ENCODE measurements at places on chromosomes 3 and 15.

- DNase-seq: no peak
Measured at GRCh38 chr3:33681667-33682066, 36.4 kb downstream of the CLASP2 start.

- no peak for DNase-seq
Measured at GRCh38 chr15:82963471-82964341, 11.2 kb upstream of the HOMER2 start.

- no peak for DNase-seq
Measured at GRCh38 chr3:141021261-141021660, 29.9 kb upstream of the SPSB4 start.

DNA sequence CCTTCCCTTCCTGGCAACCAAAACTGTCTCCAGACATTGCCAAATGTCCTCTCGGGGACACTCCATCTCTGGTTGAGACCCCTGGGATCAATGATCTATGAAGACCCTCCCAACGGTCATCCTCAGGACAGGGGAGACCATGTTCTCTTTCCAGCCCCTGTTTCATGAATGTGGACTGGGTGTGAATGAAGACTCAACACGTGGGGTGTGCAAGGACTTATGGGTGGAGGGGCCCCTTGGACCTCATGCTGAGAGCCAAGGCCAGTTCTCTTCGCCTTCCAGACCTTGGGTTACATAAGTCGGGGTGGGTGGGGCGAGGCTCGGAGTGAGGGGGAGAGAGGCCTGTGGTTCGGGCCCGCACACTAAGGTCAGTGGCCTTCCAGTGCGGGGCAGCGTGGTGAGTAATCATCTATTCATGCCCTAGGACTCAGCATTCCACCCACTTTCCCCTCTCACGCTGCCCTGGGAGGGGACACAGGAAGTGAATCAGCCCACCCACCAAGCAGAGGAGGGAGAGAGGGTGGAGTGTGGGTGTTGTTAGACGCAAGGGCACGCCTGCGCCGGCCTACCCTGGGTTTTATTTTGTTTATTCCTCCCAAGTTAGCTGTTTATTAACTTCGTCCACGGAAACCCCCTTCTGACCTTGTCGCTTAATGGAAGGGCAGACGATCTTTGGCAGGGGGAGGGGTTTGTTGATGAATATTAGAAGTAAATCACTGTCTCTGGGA lies 6.7 kb downstream of the PAQR5 start:
- DNase-seq: no peak

DNA sequence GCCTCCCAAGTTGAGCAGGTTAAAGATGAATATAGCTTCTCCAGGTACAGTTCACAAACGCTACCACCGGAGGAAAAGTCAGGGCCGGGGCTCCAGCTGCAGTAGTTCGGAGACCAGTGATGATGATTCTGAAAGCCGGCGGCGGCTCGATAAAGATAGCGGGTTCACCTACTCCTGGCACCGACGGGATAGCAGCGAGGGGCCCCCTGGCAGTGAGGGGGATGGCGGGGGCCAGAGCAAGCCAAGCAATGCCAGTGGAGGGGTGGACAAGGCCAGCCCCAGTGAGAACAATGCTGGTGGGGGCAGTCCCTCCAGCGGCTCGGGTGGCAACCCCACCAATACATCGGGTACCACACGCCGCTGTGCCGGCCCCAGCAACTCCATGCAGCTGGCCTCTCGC lies 61.4 kb downstream of the SNRK start:
- no peak for DNase-seq

DNA sequence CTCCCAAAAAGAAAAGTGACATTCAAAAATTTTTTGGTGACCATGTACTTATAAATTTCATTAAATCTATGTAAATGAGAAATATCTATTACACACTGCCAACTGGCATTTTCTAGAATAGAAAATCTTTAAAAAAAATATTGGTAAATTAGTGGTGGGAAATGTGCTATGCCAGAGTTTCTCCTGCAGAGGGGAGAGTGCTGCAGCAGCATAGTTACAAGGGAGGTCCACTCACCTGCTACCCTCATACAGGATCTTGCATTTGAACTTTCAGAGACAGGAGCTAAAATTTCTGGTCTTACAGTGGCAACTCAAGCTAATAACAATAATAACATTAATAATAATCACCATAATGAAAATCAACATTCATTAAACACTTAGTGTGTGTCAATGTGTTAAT lies 459.6 kb downstream of the NSUN3 start:
- no peak for DNase-seq

- no peak for DNase-seq
Measured at GRCh38 chr15:61712129-61712759, 348.0 kb downstream of the VPS13C start.

- DNase-seq: no peak
Measured at GRCh38 chr15:33675246-33675645, 293.1 kb upstream of the CHRM5 start.

GRCh38 chr15:85639752-85640381 lies 154.9 kb downstream of the KLHL25 start:
- DNase-seq: no peak

- no peak for DNase-seq
Measured at GRCh38 chr3:42557854-42558253, 23.9 kb downstream of the SEC22C start.

DNA sequence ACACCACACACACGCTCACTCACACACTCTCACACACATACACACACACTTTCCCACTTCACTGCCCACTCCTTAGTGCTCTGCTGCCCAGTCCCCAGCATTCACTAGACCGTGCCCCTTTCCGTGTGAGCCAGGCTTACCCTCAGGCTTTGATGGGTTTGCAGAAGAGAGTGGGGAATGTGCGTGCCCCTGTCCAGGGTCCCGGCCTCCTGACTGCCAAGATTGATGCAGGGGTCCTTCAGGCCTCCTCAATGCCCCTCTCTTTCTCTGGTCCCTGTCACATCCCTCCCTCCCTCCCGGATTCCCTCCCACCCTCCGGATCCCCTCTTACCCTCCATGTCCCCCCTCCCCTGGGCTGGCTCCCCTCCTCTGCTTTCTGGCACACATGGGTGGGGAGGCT lies 27.9 kb upstream of the KIF23 start:
- DNase-seq: no peak

DNA sequence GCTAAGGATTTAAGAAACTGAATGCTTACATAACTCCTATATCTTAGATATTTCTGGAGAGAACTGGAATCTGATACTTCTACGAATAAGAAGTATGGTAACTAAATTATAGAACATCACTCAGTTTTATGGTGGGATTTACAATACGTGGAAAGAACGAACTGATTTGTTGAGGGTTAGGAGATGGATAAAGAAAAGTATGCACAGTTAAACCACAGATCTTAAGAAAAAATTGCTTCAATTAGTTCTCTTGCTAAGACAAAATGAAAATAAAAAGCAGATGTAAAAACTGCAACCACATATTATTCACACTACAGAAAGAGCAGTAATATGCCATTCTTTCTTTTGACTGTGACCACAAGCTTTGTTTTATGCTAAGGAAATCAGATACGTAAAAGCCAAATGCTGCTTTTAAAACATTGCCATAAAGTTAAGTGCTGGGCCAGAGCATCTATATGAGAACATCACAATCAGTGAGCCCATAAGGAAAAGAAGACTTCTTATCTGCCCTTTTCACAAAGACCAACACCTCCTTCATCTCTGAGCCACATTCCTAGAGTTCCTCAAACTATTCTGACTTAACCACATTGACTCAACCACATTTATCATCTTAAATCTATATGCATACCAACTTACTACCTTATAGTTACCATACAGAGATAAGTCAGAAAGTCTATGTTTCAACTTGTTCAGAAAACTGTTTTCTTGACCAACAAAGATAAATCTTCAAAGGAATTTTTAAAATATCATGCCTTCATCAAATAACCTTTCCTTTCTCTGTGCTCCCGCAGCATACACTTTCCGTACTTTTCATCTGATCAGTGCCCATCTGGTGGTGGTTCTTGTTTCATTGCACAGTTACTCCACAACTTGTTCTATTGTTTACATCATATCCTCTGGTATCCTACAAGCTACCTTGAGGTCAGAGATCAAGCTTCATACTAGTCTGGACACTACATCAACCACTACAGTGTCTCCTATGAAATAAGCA lies 61.7 kb downstream of the FSIP1 start:
- DNase-seq: no peak

DNA sequence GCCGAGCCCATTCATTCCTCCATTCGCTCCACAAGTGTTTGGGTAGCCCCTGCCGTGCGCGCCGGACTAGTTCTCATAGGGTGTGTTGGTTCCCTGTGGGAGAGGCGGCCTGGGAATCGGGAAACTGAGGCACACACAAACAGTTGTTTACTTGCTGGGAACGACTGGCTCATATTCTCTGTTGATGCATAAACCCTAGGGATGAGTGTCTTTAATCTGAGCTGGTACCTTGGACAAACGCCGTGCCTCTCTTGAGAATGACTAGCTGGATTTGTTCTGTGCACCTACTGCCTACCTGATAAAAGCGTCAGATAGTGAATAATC lies 737 bp downstream of the DNAJA4 start:
- DNase-seq: no peak

- DNase-seq: no peak
Measured at GRCh38 chr3:27628026-27628750, 93.9 kb downstream of the EOMES start.

GRCh38 chr15:52103217-52104207 lies 9.1 kb downstream of the BCL2L10 start:
- no peak for DNase-seq

DNA sequence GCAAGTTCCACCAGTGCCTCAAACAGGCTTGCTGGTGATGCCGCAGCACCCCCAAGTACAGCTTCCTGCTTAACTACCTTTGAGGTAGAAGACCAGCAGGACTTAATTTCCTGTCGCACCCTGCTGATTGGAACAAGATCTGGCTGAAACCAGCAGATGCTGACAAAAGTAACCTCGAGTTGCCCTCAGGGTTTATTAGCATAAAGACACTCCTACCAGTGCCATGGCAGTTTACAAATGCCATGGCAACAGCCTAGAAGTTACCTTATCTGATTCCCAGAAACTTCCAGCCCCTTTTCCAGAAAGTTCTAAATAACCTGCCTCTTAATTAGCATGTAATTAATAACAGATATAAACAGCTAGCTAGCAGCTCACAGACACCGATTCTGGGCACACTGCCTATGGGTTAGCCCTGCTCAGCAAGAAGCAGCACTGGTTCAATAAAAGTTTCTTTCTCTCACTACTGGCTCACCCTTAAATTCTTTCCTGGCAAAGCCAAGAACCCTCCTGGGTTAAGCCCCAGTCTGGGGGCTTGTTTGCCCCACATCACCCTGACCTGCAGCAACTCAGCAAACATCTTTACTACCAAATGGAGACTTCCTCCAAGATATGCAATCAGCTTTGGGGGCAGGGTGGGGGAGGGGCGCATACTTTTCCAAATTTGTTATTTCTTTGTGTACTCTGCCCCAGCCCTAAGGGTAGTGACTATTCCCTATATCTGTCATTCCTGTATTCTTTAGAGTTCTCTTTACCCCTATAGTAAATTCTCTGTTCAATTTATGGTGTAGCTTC lies 54.2 kb downstream of the MAP4 start:
- no peak for DNase-seq

DNA sequence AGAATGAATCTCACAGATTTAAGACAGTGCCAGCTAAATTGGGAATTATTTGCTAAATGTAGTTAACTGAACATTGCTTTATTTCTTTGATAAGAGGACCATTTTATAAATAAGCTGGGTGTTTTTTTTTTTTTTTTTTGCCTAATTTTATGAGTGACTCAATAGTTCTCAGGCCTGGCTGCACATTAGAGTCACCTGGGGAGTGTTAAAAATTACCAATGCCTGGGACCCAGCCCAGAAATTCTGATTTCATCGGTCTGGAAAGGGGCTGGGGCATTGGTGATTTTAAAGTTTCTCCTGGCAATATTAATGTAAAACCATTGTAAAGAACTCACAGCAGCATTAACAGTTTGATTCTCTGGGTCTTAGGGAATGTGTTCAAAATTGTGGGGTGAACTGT lies 51.2 kb upstream of the PHLDB2 start:
- DNase-seq: no peak

- DNase-seq: no peak
Measured at GRCh38 chr3:20563251-20563650, 377.2 kb upstream of the SGO1 start.

- DNase-seq: no peak
Measured at GRCh38 chr3:67377299-67377698, 277.1 kb downstream of the SUCLG2 start.

GRCh38 chr15:80480909-80481308 lies 76.7 kb downstream of the ARNT2 start:
- no peak for DNase-seq

DNA sequence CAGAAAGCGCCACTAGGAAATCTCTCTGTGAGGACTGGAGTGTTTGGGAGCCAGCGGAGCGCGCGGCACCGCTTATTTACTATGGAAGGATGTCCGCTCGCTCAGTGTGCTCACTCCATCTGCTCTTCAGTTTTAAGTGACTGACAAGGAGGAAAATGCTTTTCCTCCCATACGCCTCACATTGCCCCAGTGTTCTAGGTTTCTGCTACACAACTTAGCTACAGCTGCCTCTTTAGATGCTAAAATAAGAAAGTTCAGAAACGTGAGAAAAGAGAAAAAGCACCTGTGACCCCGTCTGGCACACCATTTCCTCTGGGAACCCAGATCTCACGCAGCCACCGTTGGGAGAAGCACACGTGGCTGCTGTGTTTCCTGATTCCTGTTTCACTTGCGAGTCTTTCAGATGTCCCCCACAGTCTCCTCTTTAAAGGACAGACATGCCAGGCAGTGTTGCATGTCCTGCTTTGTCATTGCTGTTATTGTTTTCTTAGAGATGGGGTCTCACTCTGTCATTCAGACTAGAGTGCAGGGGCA lies 11.7 kb upstream of the MUSTN1 start:
- no peak for DNase-seq

DNA sequence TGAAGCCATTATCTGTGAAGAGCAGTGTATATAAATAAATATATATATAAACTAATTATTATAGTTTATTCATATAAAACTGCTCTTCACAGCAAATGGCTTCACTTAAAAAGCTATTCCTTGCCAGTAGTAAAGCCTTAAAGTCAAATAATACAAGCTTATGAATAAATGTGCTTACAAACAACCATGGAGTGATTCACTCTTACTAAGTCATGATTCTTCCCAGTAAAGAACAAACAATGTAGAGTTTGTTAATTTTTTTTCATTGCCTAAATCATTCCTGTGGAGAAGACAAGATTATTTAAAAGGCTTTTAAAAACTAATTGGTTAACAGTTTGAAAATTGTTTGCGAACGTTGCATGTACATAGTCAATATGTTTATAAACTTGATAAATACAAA lies 140.7 kb downstream of the PLCH1 start:
- DNase-seq: no peak

GRCh38 chr3:171874251-171874681 lies 31.1 kb downstream of the TMEM212 start:
- DNase-seq: no peak

Measured in stimulated activated CD8-positive, alpha-beta memory T cell treated with anti-CD3 and anti-CD28 coated beads, Interleukin-7, amount 100 ng/mL, for 24 hours (primary cell).